Globus pallidus (tissue), 1 donor: ENCODE measurements at places on chromosomes 3 and 15.
A peak's percentile ranks its signal among the peaks of the same experiment; 100 is the strongest.

GRCh38 chr15:34331809-34332208, 5.8 kb downstream of the SLC12A6 start:
- no peak for DNase-seq

DNA sequence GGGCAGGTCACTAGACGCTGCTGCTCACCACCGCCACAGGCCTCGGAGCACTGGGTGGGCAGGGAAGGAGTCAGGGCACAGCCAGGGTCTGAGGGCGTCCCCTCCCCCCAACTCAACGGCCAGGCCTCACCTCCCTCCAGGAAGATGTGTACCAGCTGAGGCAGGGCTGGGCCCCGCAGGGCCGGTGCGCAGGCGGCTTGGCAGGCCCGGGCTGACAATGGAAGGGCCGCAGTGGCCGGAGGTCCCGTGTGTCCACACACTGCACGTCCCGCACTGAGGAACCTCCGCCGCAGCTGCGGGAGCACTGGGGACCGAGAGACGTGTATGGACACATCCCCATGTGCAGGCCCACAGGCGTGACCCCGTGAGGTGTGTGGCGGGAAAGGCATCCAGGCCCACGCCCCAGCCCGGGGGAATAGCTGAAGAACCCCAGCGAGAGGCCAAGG, 47.4 kb downstream of the ADAMTS7 start:
- no peak for DNase-seq

DNA sequence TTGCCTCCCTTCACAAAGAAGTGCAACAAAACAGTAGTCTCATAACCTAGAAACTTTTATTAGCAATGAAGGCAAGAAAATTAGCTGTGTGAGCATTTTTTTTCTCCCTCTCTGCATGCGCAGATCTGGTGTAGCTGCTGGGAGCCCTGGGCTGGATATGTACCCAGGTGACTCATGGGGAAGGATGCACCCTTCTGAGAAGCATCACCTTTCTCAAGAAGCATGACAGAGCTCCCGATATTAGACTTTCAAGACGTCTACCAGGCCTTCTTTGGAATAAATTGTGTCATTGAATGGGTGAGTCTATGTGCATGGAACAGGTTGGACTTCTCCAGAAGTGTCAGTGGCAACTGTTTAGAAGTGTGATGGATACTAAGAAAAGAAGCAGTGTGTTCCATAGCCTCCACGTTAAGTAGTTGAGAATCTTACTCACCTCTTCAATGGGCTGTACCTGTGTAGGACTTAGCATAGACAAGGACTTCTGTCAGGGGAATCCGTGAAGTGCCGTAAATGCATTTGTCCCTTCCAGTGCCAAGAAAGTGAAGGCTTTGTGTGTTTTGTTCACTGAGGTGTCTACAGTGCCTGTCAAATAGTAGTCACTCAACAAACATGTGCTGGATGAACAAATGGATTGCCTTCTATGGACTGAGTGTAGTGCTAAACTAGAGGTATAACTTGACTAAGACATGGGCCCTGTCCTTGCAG, 47.7 kb upstream of the RASGRP1 start:
- no peak for DNase-seq

DNA sequence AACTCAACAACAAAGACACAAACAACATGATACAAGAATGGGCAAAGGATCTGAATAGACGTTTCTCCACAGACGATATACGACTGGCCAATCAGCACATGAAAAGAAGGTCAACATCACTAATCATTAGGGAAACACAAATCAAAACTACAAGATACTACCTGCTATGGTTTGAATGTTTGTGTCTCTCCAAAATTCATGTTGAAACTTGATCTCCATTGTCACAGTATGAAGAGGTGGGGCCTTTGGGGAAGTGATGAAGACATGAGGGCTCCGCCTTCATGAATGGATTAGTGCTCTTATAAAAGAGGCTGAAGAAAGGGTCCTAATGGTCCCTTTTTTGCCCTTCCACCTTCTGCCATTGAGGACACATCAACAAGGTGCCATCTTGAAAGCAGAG, 32.3 kb downstream of the ACAP2 start:
- DNase-seq, result no peak

GRCh38 chr15:90221246-90221900, 12.4 kb downstream of the CIB1 start:
- DNase-seq, result peak; percentile 83
